ENCODE measurements at places on chromosomes 16 and 17. TPM values are rescaled to one million over a fixed set of nuclear protein-coding genes. Genes with fewer than 3 reads are reported as not detected.
A peak's percentile ranks its signal among the peaks of the same experiment; 100 is the strongest.

DNA sequence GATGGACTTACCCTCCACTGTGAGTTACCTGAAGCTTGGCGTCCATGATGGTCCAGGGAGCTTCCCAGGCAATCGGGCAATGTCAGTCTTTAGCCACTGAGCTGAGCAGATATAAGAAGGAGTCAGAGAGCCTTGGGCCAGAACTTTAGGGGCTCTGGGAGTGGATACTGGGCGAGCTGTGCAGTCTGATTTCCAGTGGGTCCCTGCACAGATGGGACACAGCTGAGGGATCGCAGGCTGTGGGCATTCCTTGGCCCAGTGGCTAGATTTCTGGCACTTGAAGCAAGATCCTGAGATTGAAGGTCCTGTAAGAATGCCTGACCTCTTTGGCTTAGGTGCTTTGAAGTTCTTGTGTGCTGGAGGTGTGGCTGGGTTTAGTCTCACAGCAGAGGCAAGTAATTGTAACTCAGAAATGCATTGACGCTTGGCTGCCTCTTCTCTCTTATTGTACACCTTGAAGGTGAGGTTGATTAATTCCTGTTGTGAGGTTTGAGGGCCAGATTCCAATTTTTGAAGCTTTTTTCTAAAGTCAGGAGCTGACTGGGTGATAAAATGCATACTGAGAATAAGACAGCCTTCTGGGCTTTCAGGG lies 2283.8 kb downstream of the TP53TG3F start:
- H3K4me3 ChIP-seq = no peak overlapping the region
- peak; percentile 89 for DNase-seq
- H3K27me3 ChIP-seq = no peaks in the 10 kb centered on the region
- no peaks in the 10 kb centered on the region for H3K36me3 ChIP-seq
- no peaks in the 10 kb centered on the region for H3K4me1 ChIP-seq

DNA sequence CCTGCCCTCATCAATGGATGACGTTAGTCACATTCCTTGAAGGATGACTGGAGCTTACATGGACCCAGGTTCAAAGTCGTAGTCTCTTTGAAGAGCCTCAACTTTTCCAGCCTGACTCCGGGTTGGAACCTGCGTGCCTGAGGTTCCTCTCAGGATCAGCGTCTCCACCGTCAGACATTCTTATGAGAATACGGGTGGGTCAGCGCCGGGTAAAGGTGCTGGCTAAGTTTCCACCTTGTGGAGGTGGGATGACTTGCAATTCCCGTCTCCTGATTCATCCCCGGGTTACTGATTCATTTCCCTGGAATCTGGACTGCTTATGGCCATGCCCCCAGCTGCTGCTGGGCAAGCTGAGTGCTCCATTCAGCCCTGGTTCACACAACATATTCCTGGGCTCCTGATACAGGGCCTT lies 38.9 kb upstream of the CMIP start:
- no peaks in the 10 kb centered on the region for H3K27me3 ChIP-seq
- no peak overlapping the region for H3K27ac ChIP-seq
- H3K4me1 ChIP-seq = peaks cover 10% of the 10 kb centered on the region
- H3K4me3 ChIP-seq = no peak overlapping the region

DNA sequence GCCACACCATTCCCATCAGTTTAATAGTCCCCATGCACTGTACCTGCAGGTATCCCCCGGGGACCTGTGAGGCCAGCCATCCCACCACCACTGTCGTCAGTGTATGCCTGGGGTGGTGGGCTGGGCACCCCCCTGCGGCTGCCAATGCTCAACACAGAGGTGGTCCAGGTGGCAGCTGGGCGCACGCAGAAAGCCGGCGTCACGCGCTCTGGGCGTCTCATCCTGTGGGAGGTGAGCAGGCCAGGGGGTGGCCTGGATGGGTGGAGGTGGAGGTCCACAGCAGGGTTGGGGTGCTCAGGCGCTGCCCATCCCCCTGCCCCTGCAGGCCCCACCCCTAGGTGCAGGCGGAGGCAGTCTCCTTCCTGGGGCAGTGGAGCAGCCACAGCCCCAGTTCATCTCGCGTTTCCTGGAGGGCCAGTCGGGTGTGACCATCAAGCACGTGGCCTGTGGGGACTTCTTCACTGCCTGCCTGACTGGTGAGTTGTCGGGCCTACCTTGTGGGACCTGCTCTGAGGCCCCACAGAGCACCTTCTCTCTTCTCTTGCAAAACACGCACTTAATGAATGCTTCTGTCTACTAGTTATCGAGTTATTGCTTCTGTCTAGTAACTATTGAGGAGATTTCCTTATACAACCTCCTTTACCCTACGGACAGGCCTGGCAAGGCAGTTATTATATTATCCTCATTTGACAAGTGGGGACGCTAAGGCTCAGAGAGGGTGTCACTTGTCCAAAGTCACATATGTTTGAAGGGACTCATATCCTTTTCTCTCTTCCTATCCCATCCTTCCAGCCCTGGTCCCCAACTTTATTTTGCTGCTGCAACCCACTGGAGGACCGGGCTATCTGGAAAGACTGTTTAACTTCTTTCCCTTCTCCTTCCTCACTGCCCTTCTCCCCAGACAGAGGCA lies 5.8 kb upstream of the TRAF4 start:
- no peak overlapping the region for H3K27ac ChIP-seq
- no peak overlapping the region for H3K4me3 ChIP-seq
- peaks cover 6% of the 10 kb centered on the region for H3K4me1 ChIP-seq
- no peaks in the 10 kb centered on the region for H3K27me3 ChIP-seq
- no peaks in the 10 kb centered on the region for H3K36me3 ChIP-seq
- DNase-seq = no peak

- peaks cover 19% of the 10 kb centered on the region for H3K4me1 ChIP-seq
- no peaks in the 10 kb centered on the region for H3K27me3 ChIP-seq
- peak overlapping the region; percentile 53 for H3K27ac ChIP-seq
- H3K36me3 ChIP-seq = no peaks in the 10 kb centered on the region
- peak overlapping the region; percentile 30 for H3K4me3 ChIP-seq
Observed at GRCh38 chr16:56616608-56617211, 8.3 kb downstream of the MT2A start.

GRCh38 chr17:73634629-73635028 lies 9.6 kb downstream of the SDK2 start:
- no peaks in the 10 kb centered on the region for H3K27me3 ChIP-seq
- H3K4me3 ChIP-seq = no peak overlapping the region
- DNase-seq = no peak
- H3K36me3 ChIP-seq = no peaks in the 10 kb centered on the region
- H3K4me1 ChIP-seq = no peaks in the 10 kb centered on the region

Gene NLRC3
- total RNA-seq = 12.5 TPM

DNA sequence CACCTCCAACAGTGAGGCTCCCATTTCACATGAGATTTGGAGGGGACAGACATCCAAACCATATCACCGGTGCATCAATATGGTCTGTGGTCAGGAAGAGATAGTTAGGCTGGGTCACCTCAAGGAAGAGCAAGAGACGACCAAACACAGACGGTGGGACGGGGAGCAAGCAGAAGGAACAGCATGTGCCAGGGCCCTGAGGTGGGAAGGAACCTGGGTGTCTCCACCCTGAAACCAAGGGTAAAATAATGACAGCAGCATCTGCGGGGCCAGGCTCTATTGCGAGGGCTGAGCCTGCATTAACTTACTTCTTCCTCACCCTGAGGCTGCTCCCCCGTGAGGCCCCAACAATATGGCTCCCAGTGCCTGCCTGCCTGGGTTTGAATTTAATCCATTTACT lies 8.9 kb upstream of the PRSS21 start:
- H3K27ac ChIP-seq = no peak overlapping the region
- no peaks in the 10 kb centered on the region for H3K27me3 ChIP-seq
- H3K4me3 ChIP-seq = no peak overlapping the region

DNA sequence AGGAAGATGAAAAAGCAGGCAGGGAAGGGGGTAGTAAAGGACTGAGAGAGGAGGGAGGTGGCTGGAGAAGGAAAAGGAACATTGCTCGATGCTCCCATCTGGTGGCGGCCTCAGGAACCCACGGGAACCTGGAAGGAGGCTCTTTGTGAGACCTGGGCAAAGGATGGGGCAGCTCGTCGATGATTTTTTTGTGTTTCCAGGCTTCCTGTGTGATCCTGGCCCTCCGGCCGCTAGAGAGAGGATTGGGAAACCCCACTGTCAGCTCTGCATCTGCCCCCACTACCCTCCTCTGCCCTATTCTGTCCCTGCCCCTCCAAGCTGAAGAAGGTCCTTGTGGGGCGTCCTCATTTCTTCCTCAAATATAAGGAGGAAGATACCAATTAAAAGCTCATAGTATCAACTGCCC lies 6.6 kb downstream of the WFIKKN2 start:
- peak; percentile 58 for DNase-seq
- no peaks in the 10 kb centered on the region for H3K4me1 ChIP-seq
- no peak overlapping the region for H3K27ac ChIP-seq
- H3K36me3 ChIP-seq = no peaks in the 10 kb centered on the region
- no peaks in the 10 kb centered on the region for H3K27me3 ChIP-seq

DNA sequence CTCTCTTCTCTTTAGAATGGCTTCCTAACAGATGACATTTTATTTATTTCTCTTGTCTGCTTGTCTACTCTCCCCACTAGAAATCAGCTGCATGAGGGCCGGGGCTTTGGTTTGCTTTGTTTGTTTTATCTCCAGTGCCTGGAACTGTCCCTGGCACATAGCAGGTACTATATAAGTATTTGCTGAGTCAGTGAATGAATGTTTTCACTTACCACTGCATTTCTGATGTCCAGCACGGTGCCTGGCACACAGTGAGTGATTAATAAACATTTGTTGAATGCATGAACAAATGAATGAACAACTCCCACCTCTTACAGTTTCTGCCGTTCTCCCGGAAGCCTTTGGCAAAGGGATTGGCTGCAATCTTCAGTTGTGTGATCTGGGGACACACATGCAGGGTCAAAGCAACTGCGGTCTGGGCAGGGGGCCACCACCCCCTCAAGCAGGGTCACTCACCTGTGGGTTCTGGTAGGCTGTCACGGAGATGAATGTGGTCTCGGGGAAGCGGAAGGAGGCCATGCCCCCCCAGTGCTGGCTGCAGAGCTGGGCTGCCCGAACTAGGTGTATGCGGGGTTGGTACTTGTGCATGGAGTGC lies 3.4 kb downstream of the TBX6 start:
- H3K4me1 ChIP-seq = peaks cover 27% of the 10 kb centered on the region
- no peak overlapping the region for H3K4me3 ChIP-seq
- DNase-seq = no peak
- no peaks in the 10 kb centered on the region for H3K27me3 ChIP-seq
- no peak overlapping the region for H3K27ac ChIP-seq

Gene NPIPB8
- not detected for total RNA-seq

DNA sequence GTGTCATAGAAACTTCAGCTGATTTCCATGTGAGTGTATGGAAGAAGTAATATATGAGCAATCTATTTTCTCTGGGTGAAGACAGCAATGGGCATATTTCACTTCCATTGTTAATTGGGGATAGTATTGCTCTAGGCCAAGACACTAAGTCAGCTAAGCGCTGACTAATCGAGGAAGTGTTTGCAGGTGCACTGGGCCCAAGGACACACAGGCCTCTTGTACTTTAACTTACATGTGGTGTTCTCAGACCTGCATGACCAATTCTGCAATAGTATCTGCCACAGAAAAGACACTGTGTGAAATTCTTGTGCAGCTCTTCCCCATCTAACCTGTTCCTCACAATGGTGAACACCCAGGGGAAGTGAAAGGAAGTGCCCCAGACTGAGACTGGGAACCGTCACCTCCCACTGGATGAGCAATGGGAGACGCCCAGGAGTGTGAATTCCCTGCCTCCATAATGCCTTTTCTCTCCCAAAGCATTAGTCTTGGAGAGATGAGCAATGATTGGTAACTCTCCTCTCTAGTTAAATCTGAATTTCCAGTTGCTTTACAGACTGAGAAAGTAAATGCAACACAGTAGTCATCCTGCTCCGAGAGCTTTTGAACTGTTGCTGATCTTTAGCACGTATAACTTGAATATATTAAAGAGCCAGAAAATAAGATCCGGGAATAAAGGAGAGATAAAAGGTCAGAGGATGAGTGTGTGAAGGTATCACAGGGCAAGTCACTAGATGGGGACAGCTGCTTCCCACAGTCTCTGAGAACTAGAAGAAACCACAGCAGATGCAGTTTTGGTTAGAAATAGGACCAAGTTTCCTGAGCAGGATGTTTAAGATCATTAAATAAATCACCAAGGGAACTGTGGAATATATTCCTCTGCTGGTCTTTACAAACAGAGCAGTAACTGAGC lies 82.6 kb downstream of the CDK5R1 start:
- no peaks in the 10 kb centered on the region for H3K36me3 ChIP-seq
- no peak overlapping the region for H3K27ac ChIP-seq
- no peaks in the 10 kb centered on the region for H3K27me3 ChIP-seq
- DNase-seq = no peak
- no peaks in the 10 kb centered on the region for H3K4me1 ChIP-seq

Gene DPEP1
- not detected for total RNA-seq

Data from vagina (tissue), 2 donors.